NCI-H526 treated with DMSO at 0.1 percent for 48 hours (cell line): ENCODE measurements at places on chromosomes 12 and 14.

- no peak for DNase-seq
These were observed 10.7 kb upstream of the C12orf76 start for GRCh38 chr12:110058875-110059615.

DNA sequence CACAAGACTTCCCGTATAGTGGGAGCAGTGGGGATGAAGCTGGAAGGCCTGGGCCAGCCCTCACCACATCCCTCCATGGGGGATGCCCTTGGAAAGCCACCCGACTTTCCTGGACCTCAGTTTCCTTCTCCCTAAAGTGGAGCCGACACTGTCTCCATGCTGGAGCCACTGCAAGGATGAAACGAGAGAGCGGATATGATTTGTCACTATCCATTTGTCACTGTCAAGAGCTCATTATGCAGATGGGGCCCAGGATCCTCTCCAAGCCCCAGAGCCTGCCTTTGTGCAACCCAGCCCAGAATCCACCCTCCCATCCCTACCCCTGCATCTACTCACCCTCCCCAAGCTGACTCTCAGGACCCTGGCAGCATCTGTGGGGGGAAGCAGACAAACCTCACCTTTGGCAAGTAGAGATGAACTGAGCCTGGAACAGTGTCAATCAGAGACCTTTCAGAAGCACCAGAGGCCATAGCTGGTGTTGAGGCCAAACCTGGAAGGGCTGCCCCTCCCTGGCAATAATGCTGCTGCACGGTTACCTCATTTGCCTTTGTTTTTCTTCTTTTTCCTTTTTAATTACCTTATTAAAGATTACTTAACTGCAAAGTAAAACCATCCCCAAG, 287.7 kb upstream of the RTL1 start:
- no peak for DNase-seq

DNA sequence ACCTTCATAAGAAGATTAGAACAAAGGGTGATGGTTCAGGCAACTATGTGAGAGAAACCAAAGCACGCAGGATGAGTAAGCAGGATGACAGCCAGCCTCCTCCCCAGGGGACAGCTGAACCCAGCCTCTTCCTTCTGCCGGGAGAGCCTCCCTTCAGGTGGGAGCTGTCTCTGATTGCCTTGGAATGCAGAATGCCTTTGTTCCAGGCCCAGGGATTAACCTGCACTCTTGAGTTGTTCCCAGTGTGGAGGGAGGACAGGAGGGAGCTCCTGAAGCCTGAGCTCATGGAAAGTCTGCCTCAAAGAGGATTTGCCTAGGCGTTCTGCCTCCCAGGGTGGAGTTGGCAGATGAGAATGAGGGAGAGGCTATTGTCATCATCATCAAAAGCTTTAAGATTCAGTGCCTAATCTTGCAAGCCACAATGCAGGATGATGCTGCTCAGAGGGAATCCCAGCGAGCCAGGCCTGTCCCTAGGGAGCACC, 3.6 kb upstream of the KRT6A start:
- DNase-seq = no peak

DNA sequence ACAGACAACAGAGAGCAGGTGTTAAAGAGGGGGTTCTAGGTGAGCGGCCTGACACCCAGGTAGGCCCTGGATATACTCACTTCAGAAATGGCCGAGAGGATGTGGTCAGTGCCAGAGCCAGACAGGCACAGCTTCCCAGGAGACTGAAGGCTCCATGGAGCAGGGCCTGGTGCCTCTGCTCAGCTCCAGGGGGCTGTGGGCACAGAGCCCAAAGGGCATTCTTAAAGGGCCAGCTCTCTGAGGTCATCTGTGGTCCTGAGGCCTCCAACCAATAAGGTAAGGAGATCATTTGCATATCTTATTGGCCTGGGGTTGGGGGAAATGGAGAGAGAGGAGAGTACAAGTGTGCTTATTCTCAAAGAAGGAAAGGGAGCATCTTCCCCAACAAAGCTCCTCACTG, 9.7 kb upstream of the PCK2 start:
- DNase-seq = no peak

DNA sequence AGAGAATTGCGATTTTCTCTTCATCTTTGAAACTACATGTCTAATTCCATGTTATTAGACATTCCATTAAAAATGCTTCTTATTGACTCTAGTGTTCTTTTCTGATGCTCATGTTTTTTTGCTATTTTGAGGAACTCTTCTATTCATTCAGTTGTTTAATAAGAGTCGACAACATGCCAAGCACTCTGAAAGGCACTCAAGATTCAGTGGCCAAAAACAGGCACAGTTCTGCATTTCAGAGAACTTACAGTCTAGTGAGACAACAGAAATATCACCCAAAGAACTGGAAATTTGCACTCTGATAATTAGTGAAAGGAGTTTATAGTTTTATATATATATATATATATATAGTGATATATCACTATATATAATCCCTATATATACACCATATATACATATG, 111.7 kb downstream of the TSHR start:
- no peak for DNase-seq

GRCh38 chr12:89370850-89371249, 18.5 kb upstream of the DUSP6 start:
- no peak for DNase-seq

DNA sequence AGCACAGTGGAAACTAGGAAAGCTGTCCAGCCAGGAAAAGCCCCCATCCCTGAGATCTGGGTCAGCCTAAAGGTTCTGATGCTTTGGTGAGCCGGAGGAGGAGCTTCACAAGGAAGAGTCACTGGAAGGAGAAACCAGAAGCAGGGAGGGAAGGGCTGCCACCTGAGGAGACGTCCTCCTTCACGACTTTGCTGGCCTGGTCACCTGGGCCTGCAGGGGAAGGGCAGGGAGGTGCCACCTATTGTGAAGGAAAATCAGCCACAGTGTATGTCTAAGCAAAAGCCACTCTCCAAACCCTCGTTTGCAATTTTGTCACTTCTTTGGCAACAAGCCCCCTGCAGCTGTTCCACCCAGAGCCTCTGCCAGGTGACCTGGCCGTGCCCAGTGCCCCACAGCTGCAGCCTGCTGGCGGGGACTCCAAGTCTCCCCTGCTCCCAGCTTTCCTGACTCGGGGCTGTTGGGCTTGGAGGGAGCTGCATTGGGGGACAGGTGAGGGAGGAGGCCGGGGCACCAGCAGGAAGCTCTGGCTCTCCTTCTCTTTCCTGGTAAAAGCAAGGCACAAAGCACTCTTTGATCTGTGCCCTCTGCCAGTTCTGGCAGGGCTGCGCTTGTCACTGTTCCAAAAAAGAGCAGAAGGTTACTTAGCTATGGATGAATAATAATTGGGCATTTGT, 120.9 kb upstream of the BCL2L14 start:
- peak; percentile 96 for DNase-seq

- DNase-seq = no peak
These were observed 13.2 kb upstream of the SERPINA3 start for GRCh38 chr14:94598816-94599655.

- no peak for DNase-seq
These were observed 175.2 kb upstream of the GRIN2B start for GRCh38 chr12:14156606-14157005.

DNA sequence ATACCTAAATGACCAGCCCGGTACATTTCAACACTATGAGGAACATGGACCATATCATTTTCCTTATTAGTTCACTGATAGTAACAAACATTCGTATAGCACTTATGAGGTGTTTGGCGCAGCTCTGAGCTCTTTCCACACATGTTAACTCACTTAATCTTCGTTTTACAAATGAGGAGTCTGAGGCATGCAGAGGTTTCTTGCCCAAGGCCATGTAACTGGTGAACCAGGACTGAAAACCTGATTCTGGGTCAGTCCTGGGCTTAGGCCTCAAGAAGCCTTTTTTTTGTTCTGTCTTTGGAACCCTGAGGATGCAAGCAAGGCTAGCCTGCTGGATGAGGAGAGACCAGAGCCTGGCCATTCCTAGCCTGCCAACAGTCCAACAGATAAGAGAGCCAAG, 55.0 kb downstream of the C14orf132 start:
- no peak for DNase-seq

DNA sequence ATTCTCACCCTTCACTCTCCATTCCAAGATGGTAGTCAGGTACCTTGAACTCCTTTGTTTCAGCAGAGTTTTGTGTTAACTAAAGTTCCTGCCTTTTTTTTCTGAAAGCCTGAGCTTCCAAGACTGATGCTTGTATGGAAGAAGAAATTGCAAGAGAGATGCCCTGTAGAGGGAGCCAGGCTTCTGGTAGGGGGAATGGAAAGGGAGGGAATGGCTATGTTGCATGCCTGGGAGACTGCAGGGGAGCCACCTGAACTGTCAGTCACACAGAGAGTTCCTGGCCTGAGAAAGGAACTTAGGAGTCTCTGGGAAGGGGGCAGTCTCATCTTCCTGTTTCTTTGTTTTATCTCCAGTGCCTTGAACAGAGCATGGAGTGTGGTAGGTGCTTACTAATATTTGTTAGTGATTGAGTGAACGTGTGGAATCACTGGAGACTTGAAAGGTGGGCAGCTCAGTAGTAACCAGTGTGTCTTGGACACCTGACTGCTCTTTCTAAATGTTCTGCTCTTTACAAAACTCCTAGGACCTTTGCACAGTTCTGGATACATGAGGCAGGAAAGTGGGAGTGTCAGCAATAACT, 132.2 kb downstream of the ANO4 start:
- no peak for DNase-seq

GRCh38 chr12:132040906-132041606, 91.3 kb downstream of the EP400 start:
- DNase-seq = no peak

DNA sequence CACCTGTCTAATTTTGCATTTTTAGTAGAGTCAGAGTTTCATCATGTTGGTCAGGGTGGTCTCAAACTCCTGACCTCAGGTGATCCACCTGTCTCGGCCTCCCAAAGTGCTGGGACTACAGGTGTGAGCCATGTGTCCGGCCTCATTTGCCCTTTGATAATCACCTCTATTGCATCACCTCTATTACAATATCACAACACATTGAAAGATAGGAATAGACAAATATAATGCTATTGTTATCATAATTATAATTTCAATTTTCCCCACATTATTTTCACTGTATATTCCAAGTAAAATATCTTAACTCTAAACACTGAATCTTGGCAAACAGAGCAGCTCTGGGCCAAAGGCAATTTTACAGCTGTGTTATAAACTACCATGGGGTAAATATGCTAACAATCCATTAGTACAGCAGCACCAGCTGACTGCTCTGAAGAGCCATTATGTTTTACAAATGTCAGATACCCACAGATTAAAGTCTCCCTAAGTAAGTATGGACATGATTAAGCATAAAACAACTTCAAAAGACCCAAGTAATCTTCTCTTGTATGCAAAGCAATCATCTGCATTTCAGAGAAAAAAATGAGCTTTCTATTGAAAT, 173.2 kb downstream of the MED13L start:
- DNase-seq = no peak

GRCh38 chr12:113043240-113043639, 13.3 kb upstream of the DTX1 start:
- DNase-seq = no peak

DNA sequence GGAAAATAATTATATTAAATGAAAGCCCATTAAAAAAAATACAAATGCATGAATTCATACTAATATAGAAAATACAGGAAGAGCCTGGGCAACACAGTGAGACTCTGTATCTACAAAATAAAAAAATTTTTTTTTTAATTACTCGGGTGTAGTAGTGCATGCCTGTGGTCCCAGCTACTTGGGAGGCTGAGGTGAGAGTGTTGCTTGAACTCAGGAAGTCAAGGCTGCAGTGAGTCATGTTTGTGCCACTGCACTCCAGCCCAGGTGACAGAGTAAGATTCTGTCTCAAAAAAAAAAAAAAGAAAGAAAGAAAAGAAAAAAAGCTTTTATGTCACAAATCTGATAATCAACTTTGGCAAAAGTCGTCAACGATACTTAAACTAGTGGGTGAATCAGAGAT, 80.6 kb upstream of the PLEKHA5 start:
- no peak for DNase-seq

DNA sequence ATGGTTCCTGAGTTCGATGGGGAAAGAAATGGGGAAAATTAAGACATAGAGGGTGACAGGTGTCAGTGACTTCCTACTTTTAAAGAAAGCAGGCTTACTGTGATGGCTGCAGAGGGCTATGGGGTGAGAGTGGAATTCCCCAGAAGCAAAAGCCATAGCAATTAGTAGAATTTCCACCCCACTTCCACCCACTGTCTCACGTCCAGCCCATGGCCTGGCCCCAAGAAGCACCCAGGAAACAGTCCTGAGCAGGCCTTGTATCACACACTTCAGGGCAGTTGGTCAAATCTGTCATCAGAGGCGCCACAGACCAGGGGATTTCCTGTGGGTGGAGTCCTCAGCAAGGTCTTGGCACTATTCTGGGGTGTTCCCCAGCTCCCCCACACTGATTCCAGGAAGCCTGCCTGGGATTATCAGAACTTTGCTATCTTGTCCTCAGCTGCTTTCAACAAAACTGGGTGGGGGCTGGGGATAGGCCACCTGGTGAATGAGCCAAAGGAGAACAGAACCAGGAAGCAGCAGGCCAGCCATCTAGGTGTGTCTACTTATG, 120.1 kb upstream of the CCND2 start:
- DNase-seq = no peak

DNA sequence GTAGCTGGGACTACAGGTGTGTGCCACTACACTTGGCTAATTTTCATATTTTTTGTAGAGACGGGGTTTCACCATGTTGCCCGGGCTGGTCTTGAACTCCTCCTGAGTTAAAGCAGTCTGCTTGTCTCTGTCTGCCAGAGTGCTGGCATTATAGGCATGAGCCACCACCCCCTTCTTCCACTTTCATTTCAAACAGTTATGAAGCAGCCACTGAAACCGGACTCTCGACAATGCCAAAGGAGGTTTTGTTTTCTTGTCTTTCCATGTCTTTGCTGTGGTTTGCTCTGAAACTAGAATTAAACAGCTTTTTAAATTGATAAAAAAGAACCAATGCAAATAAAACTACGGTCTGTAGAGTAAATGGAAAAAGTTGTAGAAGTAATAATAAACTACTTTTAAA, 30.4 kb downstream of the RAP1B start:
- DNase-seq = no peak

- DNase-seq = no peak
These were observed 716.7 kb upstream of the TMEM132C start for GRCh38 chr12:127550271-127550670.

GRCh38 chr12:65608319-65608916, 215.9 kb upstream of the HMGA2 start:
- DNase-seq = no peak

GRCh38 chr14:90782892-90783291, 33.3 kb downstream of the TTC7B start:
- no peak for DNase-seq

GRCh38 chr14:93967637-93968250, 8.6 kb downstream of the ASB2 start:
- DNase-seq = no peak

- no peak for DNase-seq
These were observed 62.8 kb downstream of the SRRM4 start for GRCh38 chr12:119044094-119044493.

- DNase-seq = no peak
These were observed 1.3 kb upstream of the MRPS35 start for GRCh38 chr12:27709212-27709931.

GRCh38 chr14:28635387-28635786, 131.2 kb upstream of the FOXG1 start:
- DNase-seq = no peak

GRCh38 chr12:29591140-29592020, 93.9 kb upstream of the OVCH1 start:
- no peak for DNase-seq
